Stimulated activated CD4-positive, alpha-beta T cell treated with anti-CD3 and anti-CD28 coated beads, Interleukin-15, amount 100 ng/mL, for 1 hour (primary cell): ENCODE measurements at places on chromosomes 6 and 20.

- DNase-seq: no peak
Observed at GRCh38 chr6:131769385-131770141, 38.3 kb upstream of the ENPP1 start.

DNA sequence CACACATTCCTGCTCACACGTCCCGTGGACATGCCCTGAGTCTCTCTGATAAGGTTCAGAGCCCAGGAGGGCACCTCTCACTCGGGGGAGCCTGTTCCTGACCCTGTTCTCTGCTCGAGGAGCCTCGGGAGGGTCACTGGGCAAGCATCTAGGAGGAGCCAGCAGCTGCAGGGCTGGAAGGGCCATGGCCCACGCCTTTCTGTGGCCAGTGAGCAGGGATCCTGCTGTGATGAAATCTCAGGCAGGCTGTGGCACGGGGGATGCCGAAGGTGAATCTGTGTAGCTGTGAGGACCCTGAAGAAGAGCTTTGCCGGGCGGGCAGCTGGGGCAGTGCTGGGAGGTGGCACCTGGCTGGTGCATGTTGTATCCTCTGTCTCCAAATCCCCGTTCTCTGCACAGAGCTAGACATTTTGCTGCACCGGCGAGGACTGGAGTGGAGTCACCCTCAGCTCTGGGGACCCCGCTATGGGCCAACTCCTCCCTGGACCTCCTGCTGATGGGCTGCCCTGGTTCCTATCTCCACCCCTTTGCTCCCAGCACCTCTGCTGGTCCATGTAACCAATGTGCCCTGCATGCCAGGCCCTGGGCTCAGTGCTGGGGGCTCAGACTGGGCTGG is 7.1 kb upstream of the NPBWR2 start:
- DNase-seq: no peak

- no peak for DNase-seq
Observed at GRCh38 chr20:59628171-59628570, 23.8 kb downstream of the PHACTR3 start.

DNA sequence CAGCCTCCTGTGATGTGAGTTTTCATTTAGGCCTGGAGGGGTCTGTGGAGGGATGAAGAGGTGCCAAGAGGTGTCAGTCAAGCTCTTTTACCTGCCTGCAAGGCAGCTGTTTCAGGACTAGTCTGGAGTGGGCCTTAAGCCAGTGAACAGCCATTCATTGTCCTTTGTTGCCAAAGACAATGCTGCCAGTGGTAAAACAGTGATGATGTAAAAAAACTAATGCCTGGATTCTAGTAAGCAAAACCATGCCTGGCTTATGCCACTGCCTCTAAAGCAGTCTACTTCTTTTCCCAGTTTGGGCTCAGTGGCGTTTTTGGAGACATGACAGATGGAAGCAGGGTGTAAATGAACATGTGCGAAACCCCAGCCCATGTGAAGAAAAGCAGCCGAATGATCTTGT is 93.5 kb upstream of the KCNK16 start:
- no peak for DNase-seq
